ENCODE measurements at places on chromosomes 2 and 18.

DNA sequence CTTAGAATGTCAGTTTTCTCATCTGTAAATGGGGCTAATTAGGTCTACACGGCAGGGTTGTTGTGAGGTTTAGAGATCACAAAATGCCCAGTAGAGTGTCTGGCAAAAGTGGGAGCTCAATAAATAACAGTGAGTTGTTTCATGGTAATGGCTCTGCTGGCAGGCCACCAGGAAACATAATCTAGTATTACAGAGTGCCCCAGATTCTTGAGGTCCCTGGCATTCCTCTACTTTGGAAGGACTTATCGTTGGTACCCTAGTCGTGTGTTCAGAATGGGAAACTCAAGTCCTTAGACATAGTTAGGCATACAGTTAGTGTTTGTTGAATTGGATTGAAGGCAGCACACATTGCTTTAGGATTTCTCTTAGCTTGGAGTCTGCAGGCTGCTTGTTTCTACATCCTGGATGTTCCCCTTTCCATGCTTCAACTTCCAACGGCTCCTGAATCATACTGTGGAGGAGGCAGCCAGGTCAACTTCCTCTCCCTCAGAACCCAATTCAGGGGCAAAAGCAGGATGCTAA, 161.5 kb upstream of the FOSL2 start:
- no peak for DNase-seq

DNA sequence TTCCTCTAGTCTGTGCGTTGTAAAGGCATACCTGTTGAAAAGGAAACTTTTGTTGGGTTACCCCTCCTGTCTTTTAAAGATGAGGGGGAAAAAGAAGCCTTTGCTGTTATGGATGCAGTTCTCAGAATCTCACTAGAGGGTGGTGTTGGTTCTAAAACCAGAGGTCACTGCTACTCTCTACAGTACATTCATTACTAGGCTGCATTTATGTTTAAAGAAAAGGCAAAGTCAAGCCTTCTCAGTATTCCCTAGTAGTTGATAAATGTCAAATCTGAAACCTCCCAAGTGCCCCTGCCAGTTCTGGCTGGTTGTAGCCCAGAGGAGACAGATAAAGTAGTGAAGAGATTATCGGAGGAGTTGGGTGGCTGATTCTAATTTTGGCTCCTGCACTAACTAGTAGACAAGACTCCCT, 1.4 kb upstream of the PLCL1 start:
- DNase-seq: no peak

DNA sequence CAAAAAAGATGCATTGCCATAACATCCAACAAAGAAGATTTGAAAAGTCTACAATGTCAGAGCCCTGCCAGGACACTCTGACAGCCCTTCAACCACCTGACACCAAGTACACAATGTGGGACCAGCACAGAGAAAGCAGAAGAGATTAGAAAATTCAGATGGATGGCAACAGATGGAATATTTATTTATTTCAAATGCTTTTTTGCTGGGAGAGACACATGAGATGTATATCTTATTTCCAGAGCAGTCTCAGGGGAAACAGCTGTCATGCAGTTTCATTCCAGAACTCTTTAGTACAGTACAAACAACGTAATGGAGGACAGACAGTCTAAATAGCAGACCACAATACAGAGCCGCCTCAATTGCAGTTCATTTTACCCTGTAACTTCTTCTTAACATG, 110.1 kb downstream of the MAIP1 start:
- DNase-seq: no peak

GRCh38 chr2:144403933-144404332, 116.0 kb downstream of the ZEB2 start:
- DNase-seq: no peak

DNA sequence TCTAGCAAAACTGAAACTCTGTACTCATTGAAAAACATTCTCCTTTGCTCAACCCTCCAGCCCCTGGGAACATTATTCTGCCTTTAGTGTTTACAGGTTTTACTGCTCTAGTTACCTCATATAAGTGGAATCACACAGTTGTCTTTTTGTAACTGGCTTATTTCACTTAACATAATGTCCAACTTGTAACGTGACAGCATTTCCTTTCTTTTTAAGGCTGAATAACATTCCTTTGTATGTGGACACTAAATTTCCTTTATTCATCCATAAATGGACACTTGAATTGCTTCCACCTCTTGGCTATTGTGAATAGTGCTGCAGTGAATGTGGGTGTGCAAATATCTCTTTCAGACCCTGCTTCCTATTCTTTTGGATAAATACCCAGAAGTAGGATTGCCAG, 144.9 kb downstream of the ACTR3 start:
- DNase-seq: no peak

DNA sequence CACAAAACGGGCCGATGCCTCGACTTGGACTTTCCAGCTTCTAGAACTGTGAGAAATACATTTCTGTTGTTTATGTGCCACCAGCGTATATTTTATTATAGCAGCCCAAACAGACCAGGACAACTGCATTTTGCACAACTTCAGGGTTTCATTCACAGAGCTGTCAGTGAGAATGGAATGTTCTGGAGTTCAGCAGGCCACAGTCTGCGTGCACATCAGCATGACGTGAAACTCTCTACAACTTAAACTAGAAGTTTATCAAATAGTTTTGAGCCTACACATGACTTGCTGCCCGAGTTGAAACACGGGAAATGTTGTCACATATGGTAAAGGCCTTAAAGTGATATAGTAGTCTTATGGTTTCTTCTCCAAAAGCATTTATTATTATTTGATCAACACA, 3.9 kb upstream of the TRIB2 start:
- DNase-seq: no peak
